ENCODE measurements at places on chromosomes 12 and 14.

DNA sequence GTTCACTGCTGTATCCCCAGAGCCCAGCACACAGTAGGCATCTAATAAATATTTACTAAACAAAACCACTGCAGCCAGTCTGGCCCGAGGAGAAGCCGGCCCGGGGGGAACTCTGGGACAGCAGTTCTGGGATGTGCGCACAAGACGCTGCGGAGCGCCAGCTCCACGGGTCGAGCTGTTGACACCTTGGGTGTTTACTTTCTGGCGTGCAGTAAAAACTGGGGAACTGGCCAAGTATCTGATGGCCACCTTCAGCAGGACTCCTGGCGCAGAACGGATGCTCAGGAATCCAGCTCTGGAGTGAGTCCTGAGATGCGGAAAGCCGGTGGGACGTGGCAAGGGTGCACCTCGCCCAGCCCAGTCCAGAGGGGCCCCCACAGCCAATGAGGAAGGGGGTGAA is 65.6 kb downstream of the NCOR2 start:
- no peak for DNase-seq

DNA sequence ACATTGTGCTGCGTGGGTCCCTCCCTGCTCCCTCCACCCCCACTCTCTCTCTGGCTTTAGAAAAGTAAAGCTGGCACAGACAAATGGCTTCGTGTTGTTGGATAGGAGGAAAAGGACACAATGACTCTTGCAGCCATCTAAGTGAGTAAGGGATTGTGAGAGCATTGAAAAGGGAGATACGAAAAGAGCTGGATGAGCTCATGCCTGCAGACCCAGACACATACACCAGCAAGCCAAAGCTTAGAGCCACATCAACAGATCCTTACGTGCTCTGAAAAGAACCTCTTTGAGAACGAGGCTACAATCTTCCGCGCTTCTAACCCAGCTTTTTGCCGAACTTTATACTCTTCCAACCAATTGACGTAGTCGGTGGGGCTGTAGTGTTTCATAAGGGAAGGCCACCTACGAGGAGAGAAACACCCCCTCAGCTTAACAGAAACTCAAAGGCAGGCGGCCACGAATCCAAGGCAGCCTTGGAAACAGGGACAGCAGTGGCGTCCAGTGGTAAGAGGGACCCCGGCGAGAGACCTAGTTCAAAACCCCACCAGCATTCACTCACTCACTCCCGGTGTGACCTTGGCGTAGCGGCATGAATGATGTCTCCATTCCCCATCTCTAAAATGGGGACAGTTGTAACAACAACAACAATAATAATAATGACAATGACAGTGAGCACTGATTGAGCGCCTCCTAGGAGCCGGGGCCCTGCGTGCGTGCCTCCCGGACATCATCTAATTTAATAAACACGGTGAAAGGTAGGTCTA is 1.1 kb downstream of the FBXO21 start:
- DNase-seq = no peak

- no peak for DNase-seq
Measured at GRCh38 chr14:81991998-81992397, 458.3 kb upstream of the SEL1L start.

GRCh38 chr12:116595186-116595585 is 36.0 kb downstream of the MAP1LC3B2 start:
- no peak for DNase-seq

- DNase-seq = no peak
Measured at GRCh38 chr12:9673404-9674225, 4.1 kb downstream of the CLEC2D start.

DNA sequence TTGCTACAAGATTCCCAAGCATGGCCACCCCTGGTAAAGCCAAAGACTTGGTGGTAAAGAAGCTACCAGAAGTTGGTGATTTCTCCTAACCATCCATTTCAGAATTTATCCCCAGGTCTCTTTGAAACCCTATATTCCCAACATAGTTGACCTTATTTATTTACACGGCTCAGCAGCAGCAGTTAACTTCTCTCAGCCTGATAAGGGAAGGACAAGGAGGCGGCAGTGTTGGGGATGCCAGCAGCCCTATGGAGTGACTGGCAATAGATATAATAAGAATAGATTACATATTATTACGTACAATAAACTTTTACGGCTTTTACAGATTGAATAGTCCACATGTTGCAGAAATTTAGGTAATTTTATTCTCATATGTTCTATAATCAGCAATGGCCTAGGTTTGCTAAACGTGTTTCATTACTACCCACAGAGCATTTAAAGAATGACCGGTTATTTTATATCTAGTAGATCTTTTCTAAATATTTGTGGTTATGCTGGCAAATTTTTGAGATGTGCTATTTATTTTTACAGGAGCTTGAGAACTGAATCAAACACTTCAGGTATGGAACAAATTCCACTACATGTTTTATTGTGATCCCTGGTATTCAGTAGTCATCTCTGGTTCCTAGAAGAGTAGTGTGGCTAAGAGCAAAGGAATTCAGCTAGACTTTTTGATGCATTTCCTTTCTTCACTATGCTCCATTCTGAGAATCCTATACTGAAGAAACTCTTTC is 19.8 kb upstream of the PALS1 start:
- no peak for DNase-seq

DNA sequence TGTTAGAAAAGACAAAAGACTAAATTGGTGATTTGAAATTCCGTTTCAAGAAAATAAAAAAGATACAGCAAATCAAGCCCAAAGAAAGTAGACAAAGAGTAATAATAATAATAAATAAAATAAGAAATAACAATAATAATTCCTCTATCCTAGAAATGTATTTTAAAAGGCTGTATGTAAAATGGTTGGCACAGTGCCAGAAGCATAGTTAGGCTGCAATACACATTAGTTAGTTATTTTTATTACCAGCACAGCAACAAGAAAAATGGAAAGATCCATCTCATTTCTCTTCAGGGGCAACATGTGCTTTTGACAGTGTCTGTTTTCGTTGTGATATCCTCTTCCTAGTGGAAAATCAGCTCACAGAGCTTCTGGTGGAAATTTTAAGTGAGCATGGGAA is 174.1 kb upstream of the TMTC1 start:
- no peak for DNase-seq

DNA sequence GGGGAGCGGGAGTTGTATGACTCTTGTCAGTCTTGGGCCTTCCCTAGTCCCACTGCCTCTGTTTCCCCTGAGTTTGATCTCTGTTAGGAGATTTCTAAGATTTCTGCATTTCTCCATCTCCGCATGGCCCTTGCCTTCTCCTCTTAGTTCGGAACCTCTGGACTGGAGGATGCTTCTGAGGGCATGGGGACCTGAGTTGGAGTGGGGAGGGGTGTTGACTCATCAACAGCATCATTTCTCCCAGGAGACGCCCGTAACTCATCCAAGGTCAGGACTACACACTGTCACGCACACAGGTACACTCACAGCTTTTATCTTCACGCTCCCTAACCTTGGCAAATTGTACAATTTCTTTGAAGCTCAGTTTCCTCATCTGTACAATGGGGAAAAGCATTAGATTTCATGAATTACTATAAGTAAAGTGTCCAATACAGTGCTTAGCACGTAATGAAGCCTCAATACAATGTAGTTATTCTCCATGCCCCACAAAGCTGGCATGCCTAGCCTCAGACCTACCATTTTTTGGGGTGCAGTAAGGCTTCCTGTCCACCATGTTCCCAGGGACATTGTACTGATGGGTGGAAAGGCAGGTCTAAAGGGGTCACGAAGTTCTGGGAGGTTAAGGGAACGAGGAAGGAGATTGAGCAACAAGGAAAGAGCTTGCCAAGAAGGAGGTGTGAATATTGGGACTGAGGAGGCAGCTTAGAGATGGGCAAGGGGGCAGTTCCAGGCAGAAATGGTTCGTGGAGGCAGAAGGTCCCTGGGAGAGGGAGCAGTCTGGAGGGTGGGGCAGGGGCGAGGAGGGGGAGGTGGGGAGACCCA is 600 bp upstream of the LAG3 start:
- DNase-seq = no peak

DNA sequence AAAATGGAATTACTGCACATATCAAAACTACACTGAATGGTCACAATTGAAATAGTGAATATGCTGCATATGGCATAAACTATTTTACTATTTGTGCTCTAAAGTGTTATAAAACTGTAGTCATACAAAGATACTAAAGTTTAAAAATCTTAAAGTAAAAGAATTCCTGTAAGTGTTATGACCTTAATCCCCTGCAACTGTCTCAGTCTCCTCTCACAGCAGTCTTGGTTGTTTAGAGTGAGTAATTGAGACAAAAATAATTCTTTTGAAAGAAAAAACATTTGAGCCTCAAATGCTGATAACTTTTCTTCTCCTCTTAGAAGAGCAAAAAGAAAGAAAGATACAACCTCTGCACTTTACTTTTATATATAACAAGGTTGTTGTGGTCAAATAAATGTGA is 99.9 kb downstream of the SYT1 start:
- no peak for DNase-seq

DNA sequence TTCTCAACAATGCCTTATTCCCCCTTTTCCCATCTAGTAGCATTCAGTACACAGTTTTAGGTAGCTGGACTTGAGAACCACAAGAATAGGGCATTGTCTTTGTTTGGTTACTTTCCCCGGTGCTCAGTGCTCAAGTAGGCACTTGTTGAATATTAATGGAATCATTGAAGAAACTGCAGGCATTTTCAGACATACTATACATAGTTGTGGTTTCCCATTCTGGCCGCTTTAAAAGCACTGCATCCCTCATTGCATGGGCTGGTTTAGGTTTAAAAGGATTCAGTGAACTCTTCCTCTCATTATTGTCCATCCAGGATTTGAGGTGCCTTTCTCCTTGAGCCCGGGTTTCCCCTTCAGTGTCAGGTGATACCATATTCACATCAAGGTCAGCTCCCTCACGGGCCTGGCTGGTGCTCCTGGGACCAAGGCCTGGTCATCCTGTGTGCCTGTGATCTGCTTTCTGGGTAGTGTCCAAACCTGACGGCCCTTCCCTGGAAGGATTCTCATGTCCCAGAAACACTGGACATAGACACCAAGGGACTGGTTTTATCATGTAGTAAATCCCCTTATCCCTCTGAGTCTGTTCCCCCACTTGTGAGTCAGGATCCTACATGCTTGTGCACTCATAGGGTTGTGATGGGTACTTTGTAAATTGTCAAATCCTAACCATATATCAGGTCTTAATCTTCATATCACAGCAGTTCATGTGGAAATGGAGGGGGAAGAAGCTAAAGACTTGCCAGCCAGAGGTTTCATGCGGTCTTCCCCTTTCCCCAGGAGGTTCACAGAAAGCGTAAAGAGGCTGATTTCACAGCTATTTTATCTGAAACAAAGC is 7.4 kb downstream of the TCP11L2 start:
- no peak for DNase-seq

GRCh38 chr12:90055071-90055470 is 346.4 kb upstream of the ATP2B1 start:
- no peak for DNase-seq

DNA sequence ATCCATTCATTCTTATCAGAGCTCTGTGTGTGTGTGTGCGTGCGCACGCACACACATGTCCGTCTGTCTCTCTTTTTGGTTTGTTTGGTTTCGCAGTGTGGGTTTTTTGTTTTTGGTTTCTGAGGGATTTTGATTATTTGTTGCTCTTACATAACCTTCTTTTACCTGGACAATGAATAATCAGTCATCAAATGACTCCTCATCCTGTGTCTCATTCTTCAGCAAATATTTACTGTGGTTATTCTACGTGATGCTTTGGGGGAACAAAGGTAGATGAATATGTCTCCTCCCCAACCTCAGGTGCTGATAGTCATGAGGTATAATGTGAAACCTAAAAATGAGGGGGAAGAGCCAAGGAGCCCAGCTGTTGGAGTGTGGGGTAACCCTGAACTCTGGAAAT is 92.4 kb downstream of the SAMD4A start:
- DNase-seq = no peak

DNA sequence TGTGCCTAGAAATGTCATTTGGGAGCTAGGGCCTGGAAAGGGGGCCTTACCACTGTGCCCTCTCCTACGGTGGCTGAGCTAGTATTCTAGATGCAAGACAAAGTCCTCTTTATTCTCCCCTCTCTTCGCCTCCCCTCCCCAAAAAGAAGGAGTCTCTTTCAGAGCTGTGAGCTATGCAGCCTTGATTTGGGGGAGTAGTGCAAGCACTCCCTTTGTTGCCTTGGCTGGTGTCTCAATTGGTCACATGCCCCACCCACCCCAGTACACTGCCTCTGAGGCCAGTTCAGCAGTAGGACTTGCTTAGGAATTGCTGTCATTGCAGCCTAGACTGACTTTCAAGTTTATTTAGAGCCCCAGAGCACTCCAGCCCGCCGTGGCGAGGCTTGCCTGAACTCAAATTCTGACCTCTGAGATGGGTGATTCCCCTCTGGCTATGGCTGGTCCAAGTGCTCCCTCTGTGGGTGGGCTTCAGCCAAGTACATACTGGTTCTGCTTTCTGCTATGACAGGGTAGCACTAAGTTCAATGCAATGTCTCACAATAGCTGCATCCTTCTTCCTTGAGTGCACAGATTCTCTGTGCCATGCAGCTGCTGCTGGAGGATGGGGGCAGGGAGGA is 37.0 kb upstream of the FBXO33 start:
- no peak for DNase-seq

DNA sequence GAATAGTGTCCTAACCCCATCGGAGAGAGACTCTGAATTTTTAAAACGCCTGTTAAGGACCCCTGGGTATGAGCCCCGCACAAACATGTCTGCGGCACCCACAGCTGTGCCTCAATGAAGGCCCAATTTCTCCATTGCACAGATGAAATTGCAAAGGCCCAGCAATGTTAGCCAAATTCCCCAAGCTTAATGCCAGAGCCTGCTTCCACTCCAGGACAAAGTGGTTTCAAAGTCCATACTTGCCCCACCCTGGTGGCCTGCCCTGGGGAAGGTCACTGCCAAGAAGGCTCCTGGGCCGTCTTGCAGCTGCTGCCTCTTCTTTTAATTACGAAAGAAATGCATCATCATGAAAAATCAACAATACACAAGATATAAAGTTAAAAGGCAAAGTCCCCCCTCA is 1179.7 kb downstream of the VRK1 start:
- DNase-seq = peak; percentile 3

GRCh38 chr12:38411426-38411825 is 94.9 kb downstream of the ALG10B start:
- no peak for DNase-seq

DNA sequence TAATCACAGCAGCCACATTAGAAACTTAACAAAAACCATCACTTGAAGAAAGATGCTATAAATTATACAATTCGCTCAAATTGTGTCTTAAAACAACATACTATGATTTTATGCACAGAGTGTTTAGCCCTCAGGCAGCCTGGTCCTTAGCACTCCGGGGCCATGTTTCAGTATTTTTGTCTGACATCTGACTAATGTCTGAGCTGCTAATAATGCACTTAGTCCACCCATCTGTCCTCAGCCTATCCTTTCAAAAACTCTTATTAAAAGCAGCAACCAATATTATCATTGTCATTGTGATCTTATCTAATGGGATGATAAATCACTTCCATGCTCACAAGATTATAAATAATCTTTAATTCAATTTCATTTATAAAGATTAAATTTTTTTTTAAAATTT is 602.7 kb upstream of the FOXG1 start:
- DNase-seq = no peak

- DNase-seq = no peak
Measured at GRCh38 chr14:81450100-81450531, 50.0 kb upstream of the STON2 start.

DNA sequence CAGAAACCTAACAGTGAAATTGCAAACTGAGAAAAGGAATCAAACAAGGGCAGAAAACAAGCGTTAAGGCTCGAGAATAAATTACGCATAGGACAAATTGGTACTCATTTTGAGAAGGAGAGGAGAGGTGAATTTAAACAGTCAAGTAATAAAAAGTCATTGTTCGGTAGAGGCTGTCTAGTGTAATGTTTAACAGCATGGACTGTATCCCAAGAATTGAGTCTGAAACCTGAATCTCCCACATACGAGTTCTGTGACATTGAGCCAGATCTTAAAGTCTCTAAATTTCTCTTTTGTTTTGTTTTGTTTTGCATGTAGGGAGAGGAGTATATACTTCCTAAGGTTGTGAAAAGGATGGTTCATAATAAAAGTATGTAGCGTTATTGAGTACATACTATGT is 216.5 kb upstream of the BTG1 start:
- DNase-seq = no peak
